ENCODE measurements at places on chromosomes 6 and 20.

DNA sequence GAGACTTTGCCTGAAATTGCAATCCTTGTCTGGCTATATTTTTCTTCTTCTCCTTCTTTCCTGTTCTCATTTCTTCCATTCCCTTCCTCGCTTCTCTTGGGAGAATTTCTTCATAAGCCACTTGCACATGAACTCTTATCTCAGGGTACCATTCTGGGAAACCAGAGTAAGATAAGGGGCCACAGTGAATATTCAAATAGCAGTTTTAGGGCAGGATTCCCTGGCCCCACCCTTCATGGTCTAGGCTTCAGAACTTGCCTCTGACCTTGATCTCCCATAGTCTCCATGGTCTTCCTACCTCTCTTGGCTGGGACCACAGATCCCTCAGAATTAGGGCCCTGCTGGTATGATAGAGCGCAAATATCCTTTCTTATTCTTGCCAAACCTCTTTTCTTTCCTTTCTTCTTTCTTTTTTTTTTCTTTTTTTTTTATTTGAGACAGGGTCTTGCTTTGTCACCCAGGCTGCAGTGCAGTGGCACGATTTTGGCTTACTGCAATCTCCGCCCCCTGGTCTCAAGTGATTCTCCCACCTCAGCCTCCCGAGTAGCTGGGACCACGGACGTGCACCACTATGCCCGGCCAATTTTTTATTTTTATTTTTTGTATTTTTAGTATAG, 123.0 kb upstream of the CITED2 start:
- DNase-seq = no peak

DNA sequence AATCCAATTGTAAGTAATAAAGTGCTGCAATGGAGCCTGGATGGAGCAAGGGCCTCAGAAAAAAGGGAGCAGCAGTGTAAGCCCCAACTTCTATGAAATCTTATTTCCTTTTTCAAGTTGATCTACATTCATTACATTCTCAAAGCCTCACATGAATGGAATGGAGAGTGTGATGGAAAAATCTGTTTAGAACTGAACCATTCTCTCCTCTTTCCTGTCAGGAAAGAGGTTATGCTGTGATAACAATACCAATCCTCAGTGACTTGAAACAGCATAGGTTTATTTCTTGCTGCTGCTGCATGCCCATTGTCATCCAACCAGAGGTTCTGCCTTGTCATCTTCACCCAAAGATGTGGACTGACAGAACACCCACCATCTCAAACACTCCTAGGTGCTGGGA, 8.9 kb upstream of the OR2H2 start:
- no peak for DNase-seq

DNA sequence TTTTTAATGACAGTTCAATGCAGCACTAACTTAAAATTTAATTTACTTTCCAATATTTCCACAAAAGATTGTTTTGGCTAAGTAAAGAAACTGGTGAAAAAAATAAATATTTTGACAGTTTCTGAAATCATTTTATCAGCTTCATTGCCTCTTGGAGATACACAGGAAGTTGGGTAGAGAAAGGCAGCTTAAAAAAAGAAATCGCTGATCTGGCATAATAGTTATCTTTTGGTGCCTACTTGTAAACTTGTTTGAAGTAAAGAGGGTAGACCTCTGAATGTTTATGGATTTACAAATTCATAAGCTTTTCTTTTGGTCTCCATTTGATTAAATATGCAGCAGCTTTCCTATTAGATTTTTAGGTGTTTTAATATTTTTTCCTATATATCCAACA, 103.4 kb downstream of the RTN4IP1 start:
- DNase-seq = no peak

- no peak for DNase-seq
Measured at GRCh38 chr6:29577544-29577943, 7.4 kb upstream of the OR2H2 start.

DNA sequence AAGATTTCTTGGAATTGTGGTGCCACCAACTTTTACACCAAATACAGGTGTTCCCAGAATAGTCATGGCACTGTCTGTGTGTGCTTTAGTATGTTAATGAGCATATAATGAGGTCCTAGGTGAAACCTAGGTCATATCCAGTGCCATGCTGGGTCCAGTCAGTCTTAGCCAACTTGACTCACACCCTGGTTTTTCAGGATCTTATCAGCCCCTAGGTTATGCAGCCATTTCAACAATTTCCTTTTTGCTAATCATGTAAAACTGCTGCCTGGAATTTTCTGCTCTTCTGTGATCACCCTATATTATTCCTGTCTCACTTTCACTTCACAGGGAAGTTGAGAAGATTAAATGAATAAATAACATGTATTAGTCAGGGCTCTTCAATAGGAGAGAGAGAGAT, 23.7 kb downstream of the SDHAF4 start:
- DNase-seq = no peak

DNA sequence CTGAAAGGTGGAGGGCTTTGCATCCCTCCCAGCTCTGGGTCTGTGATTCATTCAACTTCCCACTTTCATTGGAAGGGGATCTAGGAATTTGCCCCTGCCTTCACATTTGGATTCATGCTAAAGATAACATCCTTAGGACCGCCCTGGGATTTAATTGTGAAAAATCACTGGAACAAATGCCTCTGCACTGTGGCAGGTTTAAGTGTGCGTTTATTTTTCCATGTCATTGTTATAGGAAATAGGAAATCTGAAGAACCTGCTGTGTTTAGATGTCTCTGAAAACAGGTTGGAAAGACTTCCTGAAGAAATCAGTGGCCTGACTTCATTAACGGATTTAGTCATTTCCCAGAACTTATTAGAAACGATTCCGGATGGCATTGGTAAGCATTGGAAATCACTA, 104.7 kb downstream of the LRRC1 start:
- DNase-seq = no peak
